Vagina (tissue), 2 donors: ENCODE measurements at places on chromosomes 3 and 15.
A peak's percentile ranks its signal among the peaks of the same experiment; 100 is the strongest.

GRCh38 chr3:180860180-180860858 lies 52.2 kb upstream of the FXR1 start:
- H3K4me3 ChIP-seq: no peak overlapping the region
- no peaks in the 10 kb centered on the region for H3K27me3 ChIP-seq
- no peaks in the 10 kb centered on the region for H3K4me1 ChIP-seq
- H3K36me3 ChIP-seq: no peaks in the 10 kb centered on the region

DNA sequence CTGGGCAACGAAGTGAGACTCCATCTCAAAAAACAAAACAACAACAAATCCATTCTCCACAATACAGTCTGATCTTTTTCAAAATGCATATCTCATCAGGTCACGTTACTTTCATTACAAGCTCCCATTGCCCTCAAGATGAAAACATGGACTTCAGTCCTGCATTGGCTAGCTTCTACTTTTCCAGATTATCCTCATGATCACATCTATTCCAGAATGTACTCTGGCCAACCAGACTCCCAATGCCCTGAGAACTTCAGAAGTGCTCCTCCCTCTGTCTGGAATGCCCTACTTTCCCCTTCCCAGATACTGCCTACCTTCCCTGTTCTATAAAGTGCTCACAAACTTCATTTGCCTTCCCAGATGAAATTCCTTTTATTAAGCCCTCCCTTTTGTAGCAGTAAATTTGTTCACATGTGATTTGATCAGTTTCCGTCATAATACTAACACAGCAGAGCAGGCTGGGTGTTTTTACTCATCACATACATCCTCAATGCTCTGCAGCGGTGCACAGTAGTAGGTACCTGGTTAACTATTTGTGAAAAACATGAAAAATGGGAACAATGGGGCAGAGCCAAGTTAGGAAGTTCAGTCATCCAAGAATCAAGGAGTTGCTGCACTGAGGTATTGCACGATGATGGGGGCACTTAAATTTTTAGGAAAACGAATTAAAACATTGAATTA lies 5.3 kb downstream of the RPL22L1 start:
- H3K4me3 ChIP-seq: no peak overlapping the region
- H3K27me3 ChIP-seq: no peaks in the 10 kb centered on the region
- peaks cover 31% of the 10 kb centered on the region for H3K36me3 ChIP-seq
- peaks cover 24% of the 10 kb centered on the region for H3K4me1 ChIP-seq

DNA sequence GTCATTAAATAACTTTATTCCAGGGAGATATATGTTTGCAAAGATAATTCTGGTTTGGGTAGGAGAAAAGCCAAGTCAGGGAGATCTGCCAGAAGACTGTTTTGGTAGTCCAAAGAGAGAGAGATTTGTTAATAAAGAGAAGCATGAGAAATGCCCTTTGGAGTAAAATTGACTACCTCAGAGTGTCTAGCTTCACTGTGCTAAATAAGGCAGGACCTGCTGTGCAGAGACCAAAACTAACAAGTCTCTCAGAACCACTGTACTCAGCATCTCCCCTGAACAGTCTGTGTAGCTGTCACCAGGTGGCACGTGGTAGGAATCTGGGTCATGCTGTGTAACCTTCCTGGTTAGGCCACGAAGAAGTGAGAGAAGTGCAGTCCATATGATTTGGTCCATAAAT lies 31.6 kb upstream of the SLC35G2 start:
- H3K36me3 ChIP-seq: no peaks in the 10 kb centered on the region
- H3K27ac ChIP-seq: peak overlapping the region; percentile 76
- DNase-seq: no peak
- H3K4me1 ChIP-seq: peaks cover 28% of the 10 kb centered on the region

DNA sequence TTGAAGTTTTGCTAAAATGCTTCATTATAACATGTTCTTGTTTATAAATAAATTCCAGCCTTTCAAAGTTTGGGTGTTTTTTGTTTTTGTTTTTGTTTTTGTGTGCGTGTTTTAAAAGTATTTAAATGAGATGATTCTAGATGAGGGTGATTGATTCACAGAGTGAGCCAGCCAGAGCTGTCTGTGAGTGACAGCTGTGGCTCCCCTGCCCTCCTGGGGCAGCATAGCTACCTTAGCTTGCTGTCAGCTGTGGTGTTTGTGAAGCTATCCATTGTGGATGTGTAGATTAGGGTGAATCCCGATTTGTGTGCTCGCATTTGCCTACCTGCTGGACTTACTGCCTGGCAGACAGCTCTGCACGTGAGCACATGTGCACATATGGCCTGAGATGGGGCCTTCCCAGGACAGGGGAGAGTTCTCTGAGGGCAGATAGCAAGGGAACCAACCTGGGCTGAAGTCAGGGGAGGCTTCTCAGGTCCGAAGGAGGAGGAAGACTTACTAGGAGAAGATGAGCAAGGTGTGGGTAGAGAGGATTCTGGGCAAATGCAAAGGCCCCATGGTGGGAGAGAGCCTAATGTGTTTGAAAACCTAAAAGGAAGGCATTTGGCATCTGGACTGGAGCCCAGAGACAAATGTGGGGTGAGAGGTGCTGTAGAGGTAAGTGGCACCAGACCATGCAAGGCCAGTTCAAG lies 124.2 kb downstream of the EEFSEC start:
- no peak overlapping the region for H3K4me3 ChIP-seq
- peaks cover 38% of the 10 kb centered on the region for H3K4me1 ChIP-seq
- no peak for DNase-seq
- peak overlapping the region; percentile 64 for H3K27ac ChIP-seq

DNA sequence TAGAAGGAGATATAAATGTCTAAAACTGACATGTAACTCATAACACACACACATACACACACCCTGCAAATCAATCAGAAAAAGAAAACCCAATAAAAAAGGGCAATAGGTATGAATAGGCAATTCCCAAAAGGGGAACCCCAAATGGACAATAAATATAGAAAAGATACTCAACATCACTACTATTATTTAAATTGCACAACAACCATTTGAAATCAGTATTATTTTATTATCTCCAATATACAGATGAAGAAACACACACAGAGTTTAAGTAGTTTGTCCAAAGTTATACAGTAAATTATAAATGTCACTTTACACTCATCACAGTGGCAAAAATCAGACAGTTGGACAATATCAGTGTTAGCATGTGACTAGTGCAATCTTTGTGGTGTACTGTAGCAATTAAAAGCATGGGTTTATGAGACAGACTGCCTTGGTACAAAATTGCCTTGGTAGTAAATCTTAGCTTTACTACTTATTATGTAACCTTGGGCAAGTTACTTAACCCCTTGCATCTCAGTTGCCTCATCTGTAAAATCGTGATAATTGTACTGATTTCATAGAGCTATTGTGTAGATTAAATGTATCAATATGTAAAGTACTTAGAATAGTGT lies 3.4 kb upstream of the FSTL1 start:
- H3K4me1 ChIP-seq: peaks cover 12% of the 10 kb centered on the region
- no peak overlapping the region for H3K4me3 ChIP-seq
- H3K36me3 ChIP-seq: no peaks in the 10 kb centered on the region
- no peak overlapping the region for H3K27ac ChIP-seq
- H3K27me3 ChIP-seq: no peaks in the 10 kb centered on the region
- no peak for DNase-seq

DNA sequence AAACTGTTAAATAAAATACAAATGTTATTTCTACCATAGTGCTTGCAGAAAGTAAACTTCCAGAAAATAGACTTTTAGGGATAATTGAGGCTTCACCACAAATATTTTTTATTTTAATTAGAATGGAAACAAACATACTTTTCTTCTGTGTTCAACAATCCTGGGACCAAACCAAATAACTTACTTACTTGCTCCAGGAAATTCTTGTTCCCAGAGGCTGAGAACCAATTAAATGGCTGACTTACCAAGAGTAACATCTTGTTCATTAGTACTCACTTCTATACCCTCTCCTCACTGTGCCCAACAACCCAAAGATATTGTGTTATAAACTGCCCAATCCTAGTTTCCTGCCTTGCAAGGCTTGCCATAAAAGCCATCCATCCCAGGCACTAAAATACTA lies 172.2 kb upstream of the PFN2 start:
- H3K36me3 ChIP-seq: no peaks in the 10 kb centered on the region
- H3K27me3 ChIP-seq: no peaks in the 10 kb centered on the region
- no peaks in the 10 kb centered on the region for H3K4me1 ChIP-seq
- no peak overlapping the region for H3K4me3 ChIP-seq

DNA sequence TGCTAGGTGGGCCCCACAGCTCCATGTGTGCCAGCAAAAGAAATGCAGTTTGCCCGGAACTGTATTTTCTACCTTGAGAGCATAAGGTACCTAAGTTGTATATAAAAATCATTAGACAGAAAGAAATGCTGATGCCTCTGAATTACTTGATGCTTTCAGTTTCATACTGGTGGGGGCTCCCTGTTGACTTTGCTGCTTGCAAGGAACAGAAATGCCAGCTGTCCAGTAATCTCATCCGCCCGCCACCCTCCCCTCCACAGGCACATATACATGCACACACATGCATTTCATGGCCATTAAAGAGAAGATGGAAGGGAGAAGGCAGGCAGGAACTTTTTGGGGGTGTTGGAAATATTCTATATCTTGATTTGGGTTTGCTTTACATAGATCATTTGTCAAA lies 38.4 kb downstream of the LIMD1 start:
- no peak overlapping the region for H3K4me3 ChIP-seq
- DNase-seq: no peak
- H3K36me3 ChIP-seq: no peaks in the 10 kb centered on the region
- H3K4me1 ChIP-seq: no peaks in the 10 kb centered on the region
- no peaks in the 10 kb centered on the region for H3K27me3 ChIP-seq
- no peak overlapping the region for H3K27ac ChIP-seq

- H3K4me3 ChIP-seq: no peak overlapping the region
- no peaks in the 10 kb centered on the region for H3K36me3 ChIP-seq
- H3K27ac ChIP-seq: peak overlapping the region; percentile 22
- peaks cover 57% of the 10 kb centered on the region for H3K4me1 ChIP-seq
- no peaks in the 10 kb centered on the region for H3K27me3 ChIP-seq
- no peak for DNase-seq
These were observed 34.9 kb downstream of the ABHD2 start for GRCh38 chr15:89123181-89123525.

DNA sequence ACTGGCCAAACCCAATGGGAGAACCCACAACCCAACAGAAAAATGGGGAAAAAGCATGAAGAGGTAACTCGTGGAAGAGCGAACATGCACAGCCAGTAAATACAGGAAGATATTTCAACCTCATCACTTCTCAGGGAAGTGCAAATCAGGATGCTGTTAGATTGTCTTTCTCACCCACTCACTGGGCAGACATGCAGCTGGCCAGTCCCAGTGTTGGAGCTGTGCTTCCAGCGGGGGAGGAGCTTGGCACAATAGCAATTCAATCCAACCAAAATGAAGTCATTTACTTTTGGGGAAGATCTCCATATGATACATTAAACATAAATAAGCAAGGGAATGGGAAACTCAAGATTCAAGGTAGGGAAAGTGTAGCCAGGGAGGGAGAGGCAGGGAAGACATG lies 12.1 kb downstream of the WNT7A start:
- no peaks in the 10 kb centered on the region for H3K36me3 ChIP-seq
- no peak for DNase-seq
- H3K4me1 ChIP-seq: no peaks in the 10 kb centered on the region
- no peaks in the 10 kb centered on the region for H3K27me3 ChIP-seq

GRCh38 chr3:13274551-13275332 lies 145.4 kb downstream of the NUP210 start:
- no peaks in the 10 kb centered on the region for H3K36me3 ChIP-seq
- no peak overlapping the region for H3K27ac ChIP-seq
- H3K27me3 ChIP-seq: no peaks in the 10 kb centered on the region
- no peak for DNase-seq
- peaks cover 8% of the 10 kb centered on the region for H3K4me1 ChIP-seq

GRCh38 chr3:29880809-29881208 lies 599.9 kb downstream of the RBMS3 start:
- H3K36me3 ChIP-seq: no peaks in the 10 kb centered on the region
- H3K4me3 ChIP-seq: no peak overlapping the region
- H3K4me1 ChIP-seq: no peaks in the 10 kb centered on the region
- H3K27me3 ChIP-seq: no peaks in the 10 kb centered on the region
- no peak overlapping the region for H3K27ac ChIP-seq

GRCh38 chr3:30502742-30503073 lies 103.7 kb upstream of the TGFBR2 start:
- H3K27me3 ChIP-seq: no peaks in the 10 kb centered on the region
- H3K4me1 ChIP-seq: peaks cover under 1% of the 10 kb centered on the region
- no peak overlapping the region for H3K4me3 ChIP-seq

DNA sequence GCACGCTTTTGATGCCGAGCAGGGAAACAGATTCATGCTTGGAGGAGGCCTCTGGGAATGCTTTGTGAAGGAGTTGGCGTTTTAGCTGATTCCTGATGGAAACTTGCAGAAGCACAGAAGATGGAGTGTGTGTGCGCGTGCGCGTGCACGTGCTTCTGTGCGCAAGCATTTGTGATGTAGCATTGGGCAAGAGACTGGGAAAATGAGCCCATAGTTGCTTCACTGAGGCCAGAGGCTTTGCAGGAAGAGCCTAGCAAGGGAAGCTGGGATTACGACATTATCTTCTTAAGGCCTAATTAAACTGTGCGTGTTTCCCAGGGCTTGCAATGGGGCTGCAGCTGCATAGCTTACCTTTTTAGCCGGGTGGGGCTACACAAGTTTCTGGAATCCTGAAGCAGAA lies 18.1 kb upstream of the AGBL1 start:
- no peak overlapping the region for H3K27ac ChIP-seq
- no peak overlapping the region for H3K4me3 ChIP-seq
- H3K4me1 ChIP-seq: no peaks in the 10 kb centered on the region
- H3K27me3 ChIP-seq: no peaks in the 10 kb centered on the region
- H3K36me3 ChIP-seq: no peaks in the 10 kb centered on the region

DNA sequence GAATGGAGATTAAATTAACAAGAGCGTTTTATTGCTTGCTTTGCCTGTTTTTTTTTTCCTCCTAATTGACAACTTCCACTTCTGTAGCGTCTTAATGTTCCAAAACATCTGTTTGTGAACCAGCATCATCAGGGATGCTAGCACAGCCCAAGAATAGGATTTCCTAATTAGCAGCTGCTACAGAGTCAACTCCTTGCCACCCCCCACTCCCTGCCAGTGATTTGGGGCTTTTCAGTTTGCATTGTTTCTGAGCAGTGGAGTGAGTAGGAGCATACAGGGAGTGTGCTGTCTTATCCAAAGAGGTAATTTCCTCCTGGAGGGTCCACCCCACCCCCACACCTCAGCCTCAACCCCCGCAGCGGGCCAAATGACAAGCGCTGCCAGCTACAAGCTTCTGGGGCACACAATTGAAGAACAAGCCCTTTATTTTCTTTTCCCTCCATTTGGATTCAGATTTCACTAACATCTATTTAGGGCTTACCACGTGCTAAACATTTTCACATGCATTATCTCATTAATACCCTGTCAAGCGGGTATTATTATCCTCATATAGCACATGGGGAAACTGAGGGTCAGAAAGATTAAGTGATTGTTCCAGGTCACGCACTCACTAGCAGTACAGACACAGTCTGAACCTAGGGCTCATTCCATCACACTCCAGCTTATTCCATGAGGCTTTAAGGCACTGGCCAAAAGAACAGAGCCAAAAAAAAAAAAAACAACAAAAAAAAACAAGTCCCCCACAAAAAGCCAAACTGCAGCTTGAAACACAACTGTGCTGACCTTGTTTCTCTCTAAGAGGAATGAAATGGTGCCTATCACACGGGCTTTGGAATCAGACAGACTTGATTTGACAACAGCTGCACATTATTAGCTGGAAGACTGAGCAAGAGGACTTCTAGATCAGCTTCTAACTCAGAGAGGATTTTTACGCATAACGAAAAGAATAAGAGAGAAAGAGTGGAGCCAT lies 16.4 kb downstream of the HEG1 start:
- H3K4me3 ChIP-seq: no peak overlapping the region
- DNase-seq: no peak
- no peaks in the 10 kb centered on the region for H3K27me3 ChIP-seq
- H3K27ac ChIP-seq: peak overlapping the region; percentile 78
- peaks cover 73% of the 10 kb centered on the region for H3K4me1 ChIP-seq
- no peaks in the 10 kb centered on the region for H3K36me3 ChIP-seq
